Glutamatergic neuron (in vitro differentiated cells): ENCODE measurements at places on chromosomes 2 and 18. TPM values are rescaled to one million over a fixed set of nuclear protein-coding genes. Genes with fewer than 3 reads are reported as not detected.

Gene LINC00305
- not detected for total RNA-seq

Gene DOK6
- total RNA-seq = 19.7 TPM

Gene SULT1C4
- 1.6 TPM for total RNA-seq

Gene PDCD1
- total RNA-seq = not detected

Gene FAM228A
- total RNA-seq = 0.69 TPM

Gene FAM110C
- total RNA-seq = not detected

Gene CNDP1
- total RNA-seq = 0.27 TPM

Gene NTSR2
- total RNA-seq = not detected

Gene GCKR
- 0.61 TPM for total RNA-seq

Gene ALK
- total RNA-seq = 9.6 TPM

Gene KIF1A
- 439 TPM for total RNA-seq

Gene SATB2
- 20.8 TPM for total RNA-seq

Gene KCNJ3
- 3.6 TPM for total RNA-seq

Gene SERPINB7
- total RNA-seq = not detected

- no peak for DNase-seq
- peaks cover 1% of the 10 kb centered on the region for H3K27me3 ChIP-seq
- H3K4me3 ChIP-seq = no peak overlapping the region
- no peak overlapping the region for H3K27ac ChIP-seq
- no peaks in the 10 kb centered on the region for H3K36me3 ChIP-seq
These were observed 37.6 kb upstream of the PMAIP1 start for GRCh38 chr18:59861963-59862819.

GRCh38 chr2:149858216-149858615 lies 270.6 kb upstream of the MMADHC start:
- no peak for DNase-seq
- H3K4me1 ChIP-seq = peaks cover 7% of the 10 kb centered on the region
- H3K27me3 ChIP-seq = no peaks in the 10 kb centered on the region
- H3K27ac ChIP-seq = no peak overlapping the region
- no peak overlapping the region for H3K4me3 ChIP-seq
- peaks cover 3% of the 10 kb centered on the region for H3K36me3 ChIP-seq

DNA sequence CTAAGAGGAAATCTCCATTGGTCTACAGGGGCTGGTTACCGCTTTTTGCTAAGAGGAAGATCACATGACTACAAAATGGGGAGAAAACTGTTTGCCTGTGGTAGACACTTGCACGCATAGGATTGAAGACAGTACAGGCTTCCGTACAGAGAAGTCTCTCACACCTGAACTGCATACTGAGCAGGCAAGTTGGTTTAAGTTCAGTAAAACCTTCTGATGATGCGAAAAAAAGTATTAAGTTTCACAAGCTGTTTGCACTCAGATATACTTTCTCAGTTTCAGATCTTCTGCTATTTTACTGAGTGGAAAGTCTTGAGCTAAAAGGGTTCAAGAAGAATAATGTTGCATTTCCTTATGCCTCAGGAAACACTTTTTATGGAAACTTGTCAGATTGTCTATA lies 292.2 kb upstream of the MC4R start:
- H3K4me1 ChIP-seq = no peaks in the 10 kb centered on the region
- DNase-seq = no peak

GRCh38 chr2:26238311-26238958 lies 6.0 kb downstream of the HADHA start:
- H3K4me3 ChIP-seq = no peak overlapping the region
- H3K27ac ChIP-seq = no peak overlapping the region
- no peaks in the 10 kb centered on the region for H3K36me3 ChIP-seq
- peaks cover 5% of the 10 kb centered on the region for H3K4me1 ChIP-seq
- H3K27me3 ChIP-seq = peaks cover 1% of the 10 kb centered on the region

- no peak overlapping the region for H3K4me3 ChIP-seq
- H3K27ac ChIP-seq = no peak overlapping the region
- H3K4me1 ChIP-seq = peaks cover 33% of the 10 kb centered on the region
- DNase-seq = no peak
- peaks cover 6% of the 10 kb centered on the region for H3K27me3 ChIP-seq
These were observed 45.4 kb downstream of the SPRED2 start for GRCh38 chr2:65386989-65387388.

DNA sequence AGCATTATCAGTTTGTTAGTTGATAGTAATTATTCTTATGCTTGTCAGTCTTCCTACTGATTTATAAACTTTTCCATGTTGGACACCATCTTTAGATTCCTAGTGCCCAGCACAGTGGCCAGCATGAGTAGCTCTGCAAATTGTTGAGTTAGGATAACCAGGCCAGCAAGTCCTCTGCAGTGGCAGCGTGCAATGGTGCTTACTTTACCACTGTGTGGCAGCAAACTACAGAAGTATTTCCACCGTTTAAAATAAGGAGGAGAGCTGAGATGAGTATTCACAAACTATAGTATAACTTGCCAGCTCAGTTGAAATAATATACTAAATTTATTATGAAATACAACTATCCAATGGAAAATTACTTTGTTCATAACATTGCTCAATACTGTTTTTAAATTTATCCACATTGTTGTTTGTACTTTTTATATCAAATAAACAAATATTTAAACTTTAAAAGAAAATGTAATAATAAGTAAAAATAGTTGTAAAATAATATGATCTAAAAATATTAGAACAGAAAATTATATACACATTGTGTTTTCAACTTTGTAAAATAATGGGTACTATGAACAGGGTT lies 9.3 kb upstream of the THADA start:
- H3K36me3 ChIP-seq = no peaks in the 10 kb centered on the region
- no peaks in the 10 kb centered on the region for H3K4me1 ChIP-seq
- no peak overlapping the region for H3K27ac ChIP-seq
- no peak overlapping the region for H3K4me3 ChIP-seq

DNA sequence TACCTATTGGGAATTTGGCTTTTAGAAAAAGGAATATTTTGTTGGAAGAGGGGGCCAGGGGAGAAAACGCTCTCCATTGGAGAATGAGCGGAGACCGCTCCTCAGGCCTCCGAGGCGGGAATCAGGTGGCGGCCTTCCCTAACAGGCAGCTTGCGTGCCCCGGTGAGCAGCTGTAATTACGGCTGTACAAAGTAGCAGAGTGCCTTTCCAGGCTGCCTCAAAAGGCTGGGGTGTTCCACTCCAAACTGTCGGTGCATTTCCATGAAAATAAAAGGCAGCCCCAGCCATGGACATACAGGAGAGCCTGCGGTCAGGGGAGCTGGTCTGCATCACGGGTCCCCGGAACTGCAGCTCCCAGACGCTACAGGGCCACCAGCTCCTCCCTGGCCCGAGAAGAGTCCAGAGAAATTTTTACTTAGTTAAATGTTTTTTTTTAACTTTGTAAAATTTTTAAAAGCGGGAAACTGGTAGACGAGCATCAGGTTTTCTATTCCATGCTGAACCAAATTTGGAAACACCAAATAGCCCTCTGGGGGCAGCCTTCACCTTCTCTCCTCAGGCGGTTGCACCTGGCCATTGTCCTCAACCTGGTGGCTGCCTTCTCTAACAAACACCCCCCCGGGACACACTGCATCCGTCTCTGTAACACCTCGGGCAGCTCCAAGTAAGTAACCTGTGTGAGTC lies 209.3 kb upstream of the SALL3 start:
- no peak overlapping the region for H3K4me3 ChIP-seq
- peaks cover 9% of the 10 kb centered on the region for H3K27me3 ChIP-seq
- H3K36me3 ChIP-seq = no peaks in the 10 kb centered on the region
- H3K4me1 ChIP-seq = peaks cover 10% of the 10 kb centered on the region
- DNase-seq = no peak
- no peak overlapping the region for H3K27ac ChIP-seq

DNA sequence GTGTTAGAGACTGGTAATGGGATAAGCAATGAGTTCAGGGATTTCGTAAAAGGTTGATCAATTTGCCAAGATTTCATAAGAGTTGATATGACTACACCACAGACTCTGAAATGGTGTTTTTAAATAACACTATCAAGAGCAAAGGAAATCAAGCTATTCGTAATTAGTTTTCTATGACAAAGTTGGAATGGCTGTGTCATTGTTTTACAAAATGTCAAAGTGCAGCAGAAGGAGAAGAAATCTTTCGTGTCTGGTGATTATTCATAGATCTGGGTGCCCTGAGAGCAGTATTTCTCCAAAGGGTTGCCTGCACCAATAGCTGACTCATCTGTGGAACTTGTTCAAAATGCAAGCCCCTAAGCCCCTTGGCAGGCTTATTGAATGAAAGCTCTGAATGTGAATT lies 70.1 kb downstream of the NABP1 start:
- peaks cover 3% of the 10 kb centered on the region for H3K4me1 ChIP-seq
- no peak overlapping the region for H3K4me3 ChIP-seq
- H3K27ac ChIP-seq = no peak overlapping the region
- DNase-seq = no peak
- H3K36me3 ChIP-seq = no peaks in the 10 kb centered on the region

- no peaks in the 10 kb centered on the region for H3K27me3 ChIP-seq
- H3K4me3 ChIP-seq = no peak overlapping the region
- no peak overlapping the region for H3K27ac ChIP-seq
These were observed 68.9 kb upstream of the ZSWIM2 start for GRCh38 chr2:186917866-186918265.

GRCh38 chr2:100029460-100029859 lies 112.9 kb downstream of the AFF3 start:
- H3K27ac ChIP-seq = no peak overlapping the region
- H3K27me3 ChIP-seq = peaks cover 2% of the 10 kb centered on the region
- DNase-seq = no peak
- H3K4me3 ChIP-seq = no peak overlapping the region

GRCh38 chr18:51429644-51430043 lies 232.2 kb upstream of the MEX3C start:
- peaks cover 4% of the 10 kb centered on the region for H3K27me3 ChIP-seq
- no peaks in the 10 kb centered on the region for H3K4me1 ChIP-seq
- DNase-seq = no peak
- no peak overlapping the region for H3K27ac ChIP-seq
- H3K36me3 ChIP-seq = no peaks in the 10 kb centered on the region
- H3K4me3 ChIP-seq = no peak overlapping the region

DNA sequence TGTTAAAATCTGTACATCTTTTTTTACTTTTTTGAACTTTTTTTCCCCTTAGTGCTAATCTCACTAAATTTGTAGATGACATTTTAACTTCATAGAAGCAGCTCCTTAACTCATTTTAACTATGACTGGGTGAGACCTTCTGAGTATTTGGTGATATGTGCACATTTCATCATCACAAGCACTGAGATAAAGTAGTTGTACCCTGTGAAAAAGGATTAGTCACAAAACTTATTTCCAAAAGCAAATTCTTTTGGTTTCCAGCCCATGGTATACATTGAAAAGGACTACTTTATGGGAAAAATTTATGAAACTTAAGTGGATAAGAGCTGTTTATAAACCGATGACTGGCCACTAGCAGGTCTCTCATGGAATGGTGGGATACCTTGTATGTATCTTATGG lies 581.5 kb downstream of the PLCL1 start:
- no peak for DNase-seq
- no peaks in the 10 kb centered on the region for H3K4me1 ChIP-seq
- no peak overlapping the region for H3K27ac ChIP-seq
- no peaks in the 10 kb centered on the region for H3K36me3 ChIP-seq

DNA sequence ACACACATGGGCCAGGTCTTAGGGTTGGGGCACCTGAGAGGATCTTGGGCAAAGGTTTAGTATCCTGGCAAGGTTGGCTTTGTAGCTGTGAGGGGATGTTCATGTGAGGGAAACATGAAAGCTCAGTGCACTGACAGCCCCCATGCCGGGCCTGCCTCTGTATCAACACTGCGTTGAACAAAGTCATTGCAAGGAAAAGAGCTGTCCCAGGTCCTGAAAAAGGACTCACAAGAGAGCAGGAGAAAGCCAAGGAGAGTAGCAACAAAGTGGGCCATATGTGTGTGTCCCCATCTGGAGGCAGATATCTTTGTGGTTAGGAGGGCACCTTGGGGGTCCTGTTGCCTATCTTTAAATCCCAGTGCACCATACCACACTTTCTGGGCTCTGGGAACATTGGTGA lies 237.8 kb upstream of the THSD7B start:
- H3K4me1 ChIP-seq = no peaks in the 10 kb centered on the region
- H3K27me3 ChIP-seq = peaks cover 3% of the 10 kb centered on the region
- no peak overlapping the region for H3K4me3 ChIP-seq
- DNase-seq = no peak

GRCh38 chr2:29053670-29054400 lies 20.5 kb downstream of the PCARE start:
- DNase-seq = no peak
- no peak overlapping the region for H3K4me3 ChIP-seq
- H3K4me1 ChIP-seq = peaks cover 14% of the 10 kb centered on the region
- no peaks in the 10 kb centered on the region for H3K36me3 ChIP-seq

DNA sequence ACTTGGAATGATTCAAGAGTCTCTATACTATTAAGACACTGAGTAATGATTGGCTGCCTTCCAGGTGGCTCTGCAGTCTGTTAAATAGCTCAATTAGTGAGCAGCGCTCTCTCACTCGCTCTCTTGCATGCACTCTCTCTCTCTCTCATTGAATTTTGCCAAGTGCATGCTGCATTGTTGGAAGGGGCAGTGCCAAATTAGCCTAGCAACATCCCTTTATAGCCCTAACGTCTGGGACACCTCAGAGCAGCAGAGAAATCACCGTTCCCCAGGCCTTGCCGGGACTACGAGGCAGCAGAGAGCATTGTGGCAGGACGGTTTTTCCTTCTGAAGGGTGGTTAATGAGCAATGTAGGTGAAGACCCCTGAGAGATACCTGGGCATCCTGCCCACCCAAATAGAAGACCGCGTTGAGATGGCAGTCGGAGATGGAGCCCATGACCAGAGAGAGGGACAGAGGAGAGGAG lies 447.6 kb upstream of the POU3F3 start:
- peaks cover 8% of the 10 kb centered on the region for H3K4me1 ChIP-seq
- no peaks in the 10 kb centered on the region for H3K36me3 ChIP-seq
- no peaks in the 10 kb centered on the region for H3K27me3 ChIP-seq
- DNase-seq = no peak

GRCh38 chr2:19810148-19810547 lies 91.6 kb downstream of the TTC32 start:
- no peak for DNase-seq
- H3K36me3 ChIP-seq = peaks cover 9% of the 10 kb centered on the region
- H3K4me3 ChIP-seq = no peak overlapping the region
- no peak overlapping the region for H3K27ac ChIP-seq
- peaks cover 24% of the 10 kb centered on the region for H3K4me1 ChIP-seq

GRCh38 chr18:41666231-41666630 lies 288.8 kb upstream of the PIK3C3 start:
- DNase-seq = no peak

GRCh38 chr2:1339388-1340140 lies 73.7 kb upstream of the TPO start:
- DNase-seq = no peak
- H3K36me3 ChIP-seq = no peaks in the 10 kb centered on the region
- H3K4me3 ChIP-seq = no peak overlapping the region
- H3K4me1 ChIP-seq = no peaks in the 10 kb centered on the region
- H3K27me3 ChIP-seq = no peaks in the 10 kb centered on the region

DNA sequence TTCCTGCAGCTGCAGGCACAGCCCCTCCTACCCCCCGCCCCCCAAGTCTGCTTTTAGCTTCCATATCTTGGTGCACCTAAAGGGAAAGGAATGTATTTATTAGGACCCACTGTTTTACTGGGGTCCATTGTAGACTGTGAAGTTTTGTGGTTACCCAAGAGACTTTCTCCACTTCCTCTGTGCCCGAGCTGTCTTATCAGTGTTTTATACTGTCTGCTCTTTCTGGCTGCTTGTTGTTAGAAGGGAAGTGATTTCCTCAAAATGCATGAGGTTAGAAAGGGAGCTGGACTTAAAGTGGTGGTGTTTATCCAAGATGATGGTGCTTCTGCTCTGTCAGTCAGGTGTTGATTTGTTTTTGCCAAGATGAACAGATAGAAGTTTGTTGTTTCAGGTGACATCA lies 85.0 kb downstream of the PTH2R start:
- DNase-seq = no peak
- H3K36me3 ChIP-seq = no peaks in the 10 kb centered on the region
- H3K4me1 ChIP-seq = no peaks in the 10 kb centered on the region
- H3K27me3 ChIP-seq = no peaks in the 10 kb centered on the region
- no peak overlapping the region for H3K4me3 ChIP-seq
- H3K27ac ChIP-seq = no peak overlapping the region
